IPS-NIHi11 (cell line): ENCODE measurements at places on chromosomes 1 and 21.

DNA sequence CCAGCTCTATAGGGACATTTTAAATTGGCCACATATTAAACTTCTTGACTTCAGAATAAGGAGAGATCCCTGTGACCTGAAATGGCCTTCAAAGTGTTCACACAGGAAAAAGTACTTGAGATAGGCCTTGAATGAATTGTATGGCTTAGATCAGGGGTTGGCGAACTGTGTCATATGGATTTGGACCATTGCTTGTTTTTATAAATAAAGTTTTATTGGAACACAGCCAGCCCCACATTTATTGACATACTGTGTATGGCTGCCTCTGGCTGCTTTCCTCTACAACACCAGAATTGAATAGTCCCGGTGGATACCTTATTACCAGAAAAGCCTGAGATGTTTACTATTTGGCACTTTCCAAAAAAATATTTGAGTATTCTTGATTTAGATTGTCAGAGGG is 4.0 kb downstream of the BROX start:
- no peak for DNase-seq

- no peak for DNase-seq
Observed at GRCh38 chr1:31674626-31675025, 29.2 kb downstream of the COL16A1 start.

- no peak for DNase-seq
Observed at GRCh38 chr1:6592441-6592840, 10.2 kb downstream of the KLHL21 start.

- peak; percentile 53 for DNase-seq
Observed at GRCh38 chr21:20999659-21000058, 1.4 kb downstream of the NCAM2 start.

- no peak for DNase-seq
Observed at GRCh38 chr1:67704351-67704750, 19.4 kb downstream of the GADD45A start.
